ENCODE measurements at places on chromosomes 12 and 14. TPM values are rescaled to one million over a fixed set of nuclear protein-coding genes. Genes with fewer than 3 reads are reported as not detected.

GRCh38 chr14:104750056-104750752, 2.7 kb upstream of the SIVA1 start:
- no peak overlapping the region for H3K4me3 ChIP-seq
- H3K4me1 ChIP-seq, result peaks cover 9% of the 10 kb centered on the region
- DNase-seq, result no peak
- H3K36me3 ChIP-seq, result no peaks in the 10 kb centered on the region

- H3K36me3 ChIP-seq, result no peaks in the 10 kb centered on the region
- H3K27me3 ChIP-seq, result no peaks in the 10 kb centered on the region
- no peak for DNase-seq
- H3K4me3 ChIP-seq, result no peak overlapping the region
- no peaks in the 10 kb centered on the region for H3K4me1 ChIP-seq
- H3K27ac ChIP-seq, result no peak overlapping the region
These were observed 221.5 kb downstream of the KCNC2 start for GRCh38 chr12:74988156-74988555.

DNA sequence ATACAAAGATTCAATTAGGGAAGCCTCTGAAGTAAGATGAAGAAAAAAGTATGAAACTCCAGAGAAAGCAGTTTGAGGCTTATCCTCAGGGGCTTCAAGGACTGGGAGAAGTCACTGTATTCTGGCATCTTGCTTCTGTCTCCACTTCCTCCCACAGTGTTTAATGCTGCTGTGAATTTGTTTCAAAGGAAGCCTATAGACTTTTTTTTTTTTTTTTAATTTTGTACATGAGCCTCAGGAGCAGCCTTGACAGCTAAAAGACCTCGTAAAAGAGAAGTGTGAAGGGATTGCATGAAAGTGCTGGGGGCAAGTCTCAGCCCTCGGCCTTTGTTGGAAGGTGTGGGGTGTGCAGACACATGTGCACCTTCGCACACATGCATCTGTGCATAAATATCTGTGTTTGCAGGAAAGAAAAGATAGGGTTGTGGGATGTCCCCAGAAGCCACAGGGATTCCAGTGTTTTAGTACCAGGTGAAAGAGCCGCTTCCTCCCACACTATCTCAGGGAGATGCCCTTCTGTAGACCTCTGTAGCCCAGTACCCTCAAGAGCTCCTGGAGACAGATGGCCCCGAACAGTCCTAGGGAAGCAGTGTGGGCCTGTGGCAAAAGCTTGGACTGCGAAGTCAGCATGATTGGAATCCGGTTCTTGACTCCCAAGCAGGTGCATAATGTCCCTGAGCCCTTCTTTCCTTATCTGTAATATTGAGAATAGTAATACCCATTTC, 193.5 kb upstream of the BCL2L14 start:
- H3K27ac ChIP-seq, result peak overlapping the region; percentile 29
- no peaks in the 10 kb centered on the region for H3K4me1 ChIP-seq
- H3K36me3 ChIP-seq, result no peaks in the 10 kb centered on the region
- no peaks in the 10 kb centered on the region for H3K27me3 ChIP-seq

- no peaks in the 10 kb centered on the region for H3K4me1 ChIP-seq
- peak overlapping the region; percentile 64 for H3K4me3 ChIP-seq
- peak overlapping the region; percentile 99 for H3K27ac ChIP-seq
These were observed 822 bp upstream of the POU6F1 start for GRCh38 chr12:51218607-51219161.

DNA sequence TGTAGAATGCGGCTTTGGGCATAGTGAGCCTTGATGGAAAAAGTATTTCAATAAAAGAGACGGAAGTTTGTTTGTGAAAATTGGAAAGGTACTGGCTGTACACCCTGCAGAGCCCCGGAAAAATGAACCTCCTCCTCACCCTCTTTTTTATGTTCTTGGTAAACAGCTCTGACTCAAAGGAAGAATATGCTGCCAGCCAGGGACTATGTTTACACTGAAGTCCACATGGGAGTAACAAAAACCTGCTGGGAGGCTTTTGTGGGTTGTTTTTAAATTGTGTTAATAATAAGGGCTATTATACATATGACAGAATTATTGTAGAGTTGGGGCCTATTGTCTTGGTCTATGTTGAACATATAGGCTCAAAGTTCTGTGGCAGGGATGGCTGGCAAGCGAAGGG, 70.7 kb downstream of the TTC8 start:
- no peaks in the 10 kb centered on the region for H3K36me3 ChIP-seq
- H3K4me1 ChIP-seq, result no peaks in the 10 kb centered on the region
- H3K27ac ChIP-seq, result peak overlapping the region; percentile 54
- DNase-seq, result no peak
- H3K4me3 ChIP-seq, result no peak overlapping the region

- peak overlapping the region; percentile 67 for H3K4me3 ChIP-seq
- peak overlapping the region; percentile 88 for H3K27ac ChIP-seq
- no peaks in the 10 kb centered on the region for H3K27me3 ChIP-seq
These were observed 652 bp downstream of the SART3 start for GRCh38 chr12:108560321-108560721.

- H3K36me3 ChIP-seq, result no peaks in the 10 kb centered on the region
- DNase-seq, result no peak
- H3K27me3 ChIP-seq, result no peaks in the 10 kb centered on the region
- H3K4me3 ChIP-seq, result no peak overlapping the region
- no peaks in the 10 kb centered on the region for H3K4me1 ChIP-seq
These were observed 80.2 kb downstream of the NTN4 start for GRCh38 chr12:95710386-95710785.

Gene INHBE
- not detected for total RNA-seq

- DNase-seq, result no peak
- H3K4me1 ChIP-seq, result no peaks in the 10 kb centered on the region
- no peaks in the 10 kb centered on the region for H3K36me3 ChIP-seq
- H3K27ac ChIP-seq, result no peak overlapping the region
- H3K27me3 ChIP-seq, result no peaks in the 10 kb centered on the region
These were observed 15.1 kb downstream of the CYP46A1 start for GRCh38 chr14:99699085-99699760.

DNA sequence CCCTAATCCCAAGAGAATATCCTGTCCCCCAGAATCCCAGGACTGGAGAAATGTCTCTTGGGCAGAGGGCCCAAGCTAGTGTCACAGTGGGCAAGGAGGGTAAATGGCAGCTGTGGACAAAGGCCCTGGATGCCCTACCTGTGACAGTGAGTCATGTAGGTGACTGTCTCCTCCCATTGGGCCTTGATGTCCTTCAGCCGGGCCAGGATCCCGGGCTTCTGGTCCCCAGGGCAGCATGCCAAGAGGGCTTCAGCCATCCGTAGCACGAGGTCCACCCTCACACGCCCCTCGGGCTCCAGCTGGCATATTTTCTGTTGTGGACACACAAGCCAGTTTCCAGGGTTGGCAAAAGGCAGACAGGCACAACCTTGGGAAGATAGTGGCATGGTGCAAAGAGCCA, 48.8 kb downstream of the SYNE3 start:
- no peak for DNase-seq
- no peak overlapping the region for H3K27ac ChIP-seq
- H3K4me3 ChIP-seq, result no peak overlapping the region

Gene AICDA
- total RNA-seq, result not detected

Gene POTEG
- total RNA-seq, result not detected

GRCh38 chr12:120831648-120832267, 72.4 kb downstream of the SPPL3 start:
- peaks cover 3% of the 10 kb centered on the region for H3K4me1 ChIP-seq
- H3K4me3 ChIP-seq, result no peak overlapping the region
- DNase-seq, result no peak
- H3K27me3 ChIP-seq, result no peaks in the 10 kb centered on the region

DNA sequence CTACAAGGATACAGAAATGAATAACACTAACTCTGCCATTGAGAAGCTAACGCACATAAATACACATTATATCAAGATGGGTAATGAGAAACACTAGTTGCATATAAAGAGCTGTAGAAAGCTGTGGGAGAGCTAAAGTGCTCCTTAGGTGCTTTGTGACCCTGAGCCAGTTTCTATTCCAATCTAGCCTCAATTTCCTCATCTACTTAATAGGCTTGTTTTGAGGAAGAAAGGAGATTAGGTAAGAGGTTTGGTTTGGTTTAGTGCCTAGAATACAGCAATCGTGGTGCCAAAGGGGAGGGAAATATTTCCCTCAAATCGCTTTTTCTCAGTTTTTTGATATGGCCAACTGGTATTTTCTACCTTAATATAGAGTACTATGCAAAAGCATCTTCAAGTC, 994 bp downstream of the SRP54 start:
- peaks cover 10% of the 10 kb centered on the region for H3K4me1 ChIP-seq
- peak overlapping the region; percentile 97 for H3K27ac ChIP-seq
- peak overlapping the region; percentile 95 for H3K4me3 ChIP-seq
- H3K36me3 ChIP-seq, result no peaks in the 10 kb centered on the region
- no peaks in the 10 kb centered on the region for H3K27me3 ChIP-seq

Gene OR4K1
- total RNA-seq, result not detected

- no peak overlapping the region for H3K27ac ChIP-seq
- no peak for DNase-seq
- no peak overlapping the region for H3K4me3 ChIP-seq
These were observed 15.0 kb upstream of the PIP4K2C start for GRCh38 chr12:57575771-57576612.

DNA sequence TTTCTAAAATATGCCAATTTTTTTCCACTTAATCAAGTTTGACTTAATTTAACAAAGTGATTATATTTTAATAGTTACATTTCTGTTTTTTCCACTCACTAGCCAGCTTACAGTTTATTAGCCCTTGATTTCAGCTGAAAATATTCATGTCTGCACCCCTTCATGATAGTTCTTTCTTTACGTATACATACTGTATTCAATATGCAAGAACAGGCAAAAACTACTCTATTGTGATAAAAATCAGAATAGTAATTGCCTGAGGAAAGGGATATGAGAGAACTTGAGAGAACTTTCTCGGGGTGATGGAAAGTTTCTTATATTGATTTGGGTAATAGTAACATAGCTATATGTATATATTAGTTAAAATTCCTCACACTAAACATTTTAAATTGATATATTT, 17.4 kb upstream of the PSMA6 start:
- DNase-seq, result no peak
- no peak overlapping the region for H3K4me3 ChIP-seq
- no peak overlapping the region for H3K27ac ChIP-seq
- H3K27me3 ChIP-seq, result no peaks in the 10 kb centered on the region

DNA sequence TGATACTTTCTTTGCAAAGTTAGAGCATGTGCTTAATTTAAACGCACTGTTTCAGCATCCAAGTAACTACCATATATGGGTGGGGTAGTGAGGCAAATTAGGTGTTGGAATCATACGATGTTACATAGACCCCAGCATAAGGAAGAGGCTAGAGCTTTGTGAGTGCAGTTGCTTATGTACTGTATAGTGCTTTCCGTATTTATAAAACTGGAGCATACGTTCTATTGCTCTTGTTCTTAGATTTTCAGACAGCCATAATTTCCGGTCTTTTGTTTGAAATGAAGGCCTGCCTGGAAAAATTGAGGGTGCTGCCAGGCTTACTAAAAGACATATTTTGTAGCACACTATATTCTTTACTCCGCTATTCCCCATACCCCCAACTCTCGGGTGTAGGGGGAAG, 335.7 kb downstream of the FOXG1 start:
- H3K27ac ChIP-seq, result no peak overlapping the region
- DNase-seq, result no peak
- no peaks in the 10 kb centered on the region for H3K4me1 ChIP-seq
- H3K36me3 ChIP-seq, result no peaks in the 10 kb centered on the region
- no peak overlapping the region for H3K4me3 ChIP-seq
- no peaks in the 10 kb centered on the region for H3K27me3 ChIP-seq

Gene RAB5B
- total RNA-seq, result 128 TPM

Gene ERP27
- total RNA-seq, result not detected

GRCh38 chr12:4202487-4202886, 71.1 kb upstream of the CCND2 start:
- no peaks in the 10 kb centered on the region for H3K36me3 ChIP-seq
- DNase-seq, result no peak
- H3K27ac ChIP-seq, result no peak overlapping the region
- H3K4me3 ChIP-seq, result no peak overlapping the region
- H3K4me1 ChIP-seq, result no peaks in the 10 kb centered on the region

Gene TSPAN8
- 0.29 TPM for total RNA-seq

Gene LRRK2
- total RNA-seq, result 32.8 TPM

Gene KIF21A
- 2.4 TPM for total RNA-seq

GRCh38 chr14:76101391-76102379, 50.0 kb upstream of the GPATCH2L start:
- H3K27ac ChIP-seq, result no peak overlapping the region
- H3K36me3 ChIP-seq, result no peaks in the 10 kb centered on the region
- no peak overlapping the region for H3K4me3 ChIP-seq
- no peak for DNase-seq
- H3K27me3 ChIP-seq, result no peaks in the 10 kb centered on the region

DNA sequence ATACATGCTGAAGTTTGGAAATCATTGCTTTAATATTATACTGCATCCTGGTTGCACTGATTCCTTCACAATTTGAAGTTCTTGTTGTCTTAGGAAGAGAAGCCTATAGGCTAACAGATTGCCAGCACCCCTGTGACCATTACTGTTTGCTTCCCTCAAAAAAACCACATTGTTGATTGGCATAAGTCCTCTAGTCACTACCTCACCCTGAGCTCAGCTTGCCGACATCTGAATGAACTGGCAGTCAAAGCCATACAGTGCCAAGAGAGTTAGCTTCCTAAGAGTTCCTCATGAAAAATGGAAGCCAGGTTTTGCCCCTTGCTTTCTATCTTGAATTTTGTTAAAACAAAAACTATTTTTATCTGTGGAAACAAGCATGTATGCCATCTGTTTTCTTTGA, 276.1 kb downstream of the SYT1 start:
- no peaks in the 10 kb centered on the region for H3K36me3 ChIP-seq
- no peaks in the 10 kb centered on the region for H3K27me3 ChIP-seq
- H3K4me3 ChIP-seq, result no peak overlapping the region
- no peak for DNase-seq
- H3K4me1 ChIP-seq, result no peaks in the 10 kb centered on the region

DNA sequence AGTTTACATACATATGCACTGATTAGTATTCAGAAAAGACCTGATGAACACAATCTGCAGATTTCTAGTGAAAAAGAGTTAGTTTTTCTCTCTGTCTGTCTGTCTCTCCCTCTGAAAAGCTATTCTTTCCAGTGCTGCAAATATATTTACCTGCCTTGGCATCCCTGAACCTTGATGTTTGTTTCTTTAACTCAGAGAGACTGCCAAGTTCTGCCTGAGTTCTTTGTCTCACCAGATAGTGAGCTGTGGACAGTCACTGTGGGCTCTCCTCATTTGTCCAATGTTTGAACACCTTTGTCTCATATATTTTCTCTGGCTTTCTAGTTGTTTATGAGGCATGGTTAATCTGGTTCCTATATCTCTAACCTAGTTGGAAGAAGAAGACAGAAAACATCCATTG, 250.4 kb downstream of the SOX5 start:
- no peaks in the 10 kb centered on the region for H3K36me3 ChIP-seq
- DNase-seq, result no peak
- no peaks in the 10 kb centered on the region for H3K4me1 ChIP-seq
- no peaks in the 10 kb centered on the region for H3K27me3 ChIP-seq
- H3K27ac ChIP-seq, result no peak overlapping the region

DNA sequence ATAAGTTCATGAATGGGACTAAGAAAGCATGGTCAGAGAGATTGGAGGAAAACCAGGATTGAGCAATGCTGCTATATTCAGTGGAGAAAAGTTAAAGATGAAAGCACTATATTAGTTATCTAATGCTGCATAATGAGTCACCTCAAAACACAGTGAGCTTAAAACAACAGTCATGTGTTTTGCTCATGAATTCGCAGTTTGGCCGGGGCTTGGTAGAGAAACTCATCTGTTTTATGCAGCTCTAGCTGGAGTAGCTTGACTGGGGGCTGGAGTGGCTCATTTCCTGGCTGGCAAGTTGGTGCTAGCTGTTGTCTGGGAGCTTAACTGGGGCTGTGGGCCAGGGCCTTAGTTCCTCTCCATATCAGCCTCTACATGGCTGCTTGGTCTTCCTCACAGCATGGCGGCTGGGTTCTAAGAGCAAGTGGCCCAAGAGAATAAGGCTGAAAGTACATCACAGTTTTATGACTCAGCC, 90.1 kb downstream of the ADCK1 start:
- H3K36me3 ChIP-seq, result no peaks in the 10 kb centered on the region
- H3K27me3 ChIP-seq, result no peaks in the 10 kb centered on the region
- DNase-seq, result no peak

Gene DBX2
- total RNA-seq, result not detected

Gene KRT6C
- 0.34 TPM for total RNA-seq
